ENCODE measurements at places on chromosomes 5 and 9. TPM values are rescaled to one million over a fixed set of nuclear protein-coding genes. Genes with fewer than 3 reads are reported as not detected.

Gene ACTBL2
- total RNA-seq: under 0.01 TPM

Gene PTGES2
- 55.6 TPM for total RNA-seq

Gene HTR4
- total RNA-seq: not detected

Gene MRPS30
- total RNA-seq: 67.0 TPM

Gene ADAMTSL2
- total RNA-seq: 2.4 TPM

Gene IL11RA
- total RNA-seq: 10.2 TPM

Gene BHMT2
- 1.2 TPM for total RNA-seq

Gene SLC27A6
- 1.6 TPM for total RNA-seq

Gene RLN2
- total RNA-seq: not detected

Gene ECSCR
- 0.80 TPM for total RNA-seq

Gene NR5A1
- not detected for total RNA-seq

Gene CDHR2
- not detected for total RNA-seq

Gene ZNF189
- 11.4 TPM for total RNA-seq

Gene COL23A1
- total RNA-seq: not detected

Gene CATSPER3
- total RNA-seq: not detected

Gene GFI1B
- not detected for total RNA-seq

Gene G3BP1
- 118 TPM for total RNA-seq

Gene HSPB3
- total RNA-seq: not detected

Gene ZDHHC11
- total RNA-seq: 1.3 TPM

Gene MLANA
- total RNA-seq: not detected

Gene SPINK7
- not detected for total RNA-seq

Gene ZNF354C
- total RNA-seq: 8.4 TPM

Gene LHX3
- not detected for total RNA-seq

Gene WDR38
- total RNA-seq: not detected

Measured in epithelial cell of alveolus of lung (primary cell).